COR-L47 (cell line): ENCODE measurements at places on chromosomes 4 and X.

- DNase-seq, result no peak
Observed at GRCh38 chrX:24229976-24230375, 80.4 kb downstream of the ZFX start.

DNA sequence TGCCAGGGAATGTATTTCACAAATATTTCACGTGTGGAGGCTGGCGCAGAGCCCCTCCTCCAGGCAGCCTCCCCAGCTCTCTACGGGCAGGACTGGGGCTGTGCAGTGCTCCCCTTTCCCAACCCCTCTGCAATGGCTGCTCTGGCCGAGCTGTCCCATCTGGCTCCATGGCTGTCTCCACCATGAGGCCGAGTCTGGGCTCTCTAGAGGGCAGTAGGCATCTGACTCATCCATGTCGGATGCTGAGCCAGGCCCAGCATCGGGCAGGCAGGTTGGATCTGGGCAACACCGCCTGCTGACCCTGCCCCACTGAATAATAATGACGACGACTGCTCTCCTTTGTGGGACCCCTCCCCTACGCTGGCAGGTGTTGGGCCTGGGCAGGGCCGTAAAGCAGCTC, 11.0 kb upstream of the SH3TC1 start:
- DNase-seq, result no peak

GRCh38 chr4:121185960-121186359, 21.8 kb upstream of the TNIP3 start:
- no peak for DNase-seq

- no peak for DNase-seq
Observed at GRCh38 chrX:40984962-40985361, 100.3 kb upstream of the USP9X start.

DNA sequence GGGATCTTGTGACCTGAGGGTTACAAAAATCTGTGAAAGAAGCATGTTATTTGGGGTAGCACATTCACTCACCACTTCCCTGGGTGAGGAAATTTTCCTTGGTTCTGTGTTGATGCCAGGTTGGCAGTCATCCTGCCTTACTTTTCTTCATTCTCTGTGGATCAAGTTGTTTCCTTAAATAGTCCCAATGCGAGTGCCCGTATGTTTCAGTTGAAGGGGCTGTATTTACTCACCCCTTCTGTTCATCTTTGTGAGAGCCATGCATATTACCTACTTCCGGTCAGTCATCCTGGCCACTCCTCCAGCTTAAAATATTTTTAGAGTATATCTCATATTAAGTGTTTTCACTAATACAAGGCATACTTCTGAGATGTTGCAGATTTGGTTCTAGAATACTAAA, 2.6 kb upstream of the UGT2B7 start:
- DNase-seq, result no peak

DNA sequence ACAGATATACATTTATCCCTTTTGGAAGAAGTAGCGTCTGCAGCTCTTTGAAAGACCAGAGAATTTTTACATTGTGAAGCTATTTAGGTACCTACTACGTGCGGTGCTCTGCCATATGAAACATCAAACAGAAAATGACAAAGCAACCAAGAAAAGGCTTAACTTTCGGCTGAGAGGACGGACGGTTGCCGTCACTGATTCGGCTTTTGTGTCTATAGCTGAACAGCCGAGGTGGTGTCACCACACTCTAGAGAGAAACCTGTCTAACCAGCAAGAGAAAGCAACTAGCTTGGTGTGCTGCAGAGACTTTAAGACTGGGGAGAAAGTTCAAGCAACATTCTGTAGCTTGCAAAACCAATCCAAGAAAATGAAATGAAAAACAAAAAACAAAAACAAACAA, 145.5 kb downstream of the SHOX start:
- no peak for DNase-seq
